ENCODE measurements at places on chromosomes 2 and 18.

DNA sequence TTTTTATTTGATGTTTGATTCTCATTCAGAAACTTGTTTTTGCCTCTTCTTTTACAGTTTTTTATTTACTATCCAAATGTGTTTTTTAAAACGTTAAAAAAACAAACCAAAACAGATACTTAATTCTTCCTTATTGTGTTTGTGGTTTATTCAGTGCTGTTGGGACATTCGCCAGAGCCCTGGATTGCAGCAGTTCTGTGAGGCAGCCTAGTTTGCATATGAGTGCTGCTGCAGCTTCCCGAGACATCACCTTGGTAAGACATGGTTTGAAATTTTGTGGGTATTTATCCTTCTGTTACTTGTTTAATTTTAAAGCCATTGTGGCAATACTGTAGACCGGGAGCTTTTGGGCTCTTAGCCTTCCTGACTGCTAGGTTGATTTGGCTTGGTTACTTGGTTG is 91.2 kb downstream of the MTA3 start:
- DNase-seq = no peak

DNA sequence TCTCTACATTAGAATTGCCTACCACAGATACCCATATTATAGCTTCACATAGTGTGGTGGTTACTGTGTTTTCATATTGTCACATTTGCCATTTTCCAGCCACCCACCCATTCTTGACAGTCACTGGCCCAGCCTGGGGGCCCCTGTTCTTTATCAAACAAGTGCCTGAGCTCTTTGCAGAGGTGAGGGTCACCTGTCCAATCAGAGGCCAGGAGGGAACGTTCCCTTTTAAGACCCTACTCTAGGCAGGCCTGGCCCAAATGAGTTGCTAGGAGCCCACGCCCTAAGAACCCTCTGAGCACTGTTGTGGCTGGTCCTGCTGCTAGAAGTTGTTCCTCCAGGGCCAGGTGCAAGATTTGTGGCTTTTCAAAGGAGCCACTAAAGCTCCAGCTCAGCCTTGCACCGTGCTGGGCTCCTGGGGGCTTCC is 5.2 kb downstream of the IL37 start:
- no peak for DNase-seq

DNA sequence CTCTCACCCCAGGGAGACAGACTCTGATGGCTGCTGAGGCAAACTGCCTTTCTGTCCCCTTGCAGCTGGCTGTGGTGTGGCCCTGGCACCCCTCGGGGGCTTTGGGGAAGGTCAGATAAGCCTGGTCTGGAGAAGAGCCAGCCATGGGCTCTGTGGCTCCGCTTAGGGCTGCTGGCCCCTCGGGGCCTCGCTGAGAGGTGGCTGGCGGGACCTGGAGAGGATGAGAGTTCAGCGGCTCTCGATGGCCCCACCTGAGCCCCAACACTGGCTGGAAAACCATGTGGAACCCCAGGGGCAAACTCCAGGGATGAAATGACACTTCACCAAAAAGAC is 56.1 kb upstream of the ASAP2 start:
- no peak for DNase-seq

- DNase-seq = peak; percentile 83
Measured at GRCh38 chr2:229922449-229923386, at the start of gene FBXO36. FBXO36 (plus strand) TSS chr2:229922503; CDS start chr2:229922514, 11 bp downstream.

- peak; percentile 1 for DNase-seq
Measured at GRCh38 chr18:8478166-8478967, 130.9 kb upstream of the RAB12 start.

DNA sequence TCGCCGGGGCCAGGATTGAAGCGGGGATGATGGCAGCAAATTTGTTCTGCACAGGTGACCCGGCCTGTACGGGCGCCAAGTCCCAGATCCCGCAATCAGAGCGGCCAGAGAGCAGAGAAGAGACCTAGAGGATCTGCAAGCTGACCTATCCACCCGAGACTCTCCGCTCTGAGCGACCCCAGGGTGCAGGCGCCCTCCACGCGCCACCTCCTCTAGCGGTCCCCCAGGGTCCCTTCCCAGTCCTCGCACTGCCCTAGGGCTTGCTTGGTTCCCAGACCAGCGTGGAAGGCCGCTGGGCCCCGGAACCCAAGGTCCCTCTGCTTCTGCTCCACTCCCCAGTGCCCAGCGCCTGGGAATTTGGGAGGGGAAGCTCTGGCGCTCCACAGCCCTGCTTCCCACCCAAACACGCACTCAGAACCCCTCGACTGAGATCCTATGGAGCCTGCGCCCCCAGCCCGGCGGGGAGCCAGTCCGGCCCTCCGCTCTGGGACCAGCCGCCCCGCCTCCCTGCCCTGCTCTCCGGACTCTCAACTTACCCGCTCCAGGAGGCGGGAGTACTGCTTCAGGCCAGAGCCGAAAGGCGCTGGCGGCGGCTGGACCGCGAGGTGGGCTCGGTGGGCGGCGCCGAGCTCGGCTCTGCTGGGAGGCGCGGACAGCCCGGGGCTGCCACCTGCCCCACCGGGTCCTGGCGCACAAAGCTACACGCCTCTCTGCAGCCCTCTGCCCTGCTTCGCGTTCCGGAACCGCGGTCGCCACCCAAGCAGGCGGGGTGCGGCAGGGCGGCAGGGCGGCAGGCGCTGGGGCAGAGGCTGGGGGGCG is 3.0 kb upstream of the SIX3 start:
- DNase-seq = no peak

- peak; percentile 53 for DNase-seq
Measured at GRCh38 chr2:70030724-70031420, 56.4 kb upstream of the PCBP1 start.

DNA sequence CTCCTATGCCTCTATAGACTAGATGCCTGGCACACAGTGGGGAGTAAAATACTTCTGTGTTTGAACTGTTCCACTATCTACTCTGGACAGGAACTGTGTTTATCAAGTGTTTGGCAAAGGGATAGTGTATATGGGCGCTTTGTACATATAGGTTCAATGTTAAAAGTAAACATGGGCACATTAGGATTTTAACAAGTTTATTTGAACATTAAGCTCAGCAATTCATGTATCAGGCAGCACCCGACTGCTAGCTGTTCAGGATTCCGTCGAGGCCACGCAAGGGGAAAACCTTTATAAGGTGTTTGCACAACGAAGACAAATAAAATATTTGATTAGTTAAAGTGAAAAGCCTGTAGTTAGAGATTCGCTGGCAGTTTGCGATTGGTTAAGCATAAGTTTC is 43.4 kb upstream of the ROCK2 start:
- no peak for DNase-seq
